ENCODE measurements at places on chromosomes 6 and 20. TPM values are rescaled to one million over a fixed set of nuclear protein-coding genes. Genes with fewer than 3 reads are reported as not detected.

The EYS gene
- 0.91 TPM for polyA plus RNA-seq

The MBOAT1 gene
- 1.4 TPM for polyA plus RNA-seq

The KCNQ2 gene
- polyA plus RNA-seq: 8.7 TPM

The EDN3 gene
- polyA plus RNA-seq: not detected

The SIRPD gene
- polyA plus RNA-seq: not detected

The SOBP gene
- 13.2 TPM for polyA plus RNA-seq

The SLC22A7 gene
- not detected for polyA plus RNA-seq

The FILIP1 gene
- 2.6 TPM for polyA plus RNA-seq

The HDGFL1 gene
- not detected for polyA plus RNA-seq

The KIFC1 gene
- polyA plus RNA-seq: not detected

The MAP3K5 gene
- polyA plus RNA-seq: 7.7 TPM

The MAP3K7 gene
- 32.1 TPM for polyA plus RNA-seq

The NCOA7 gene
- polyA plus RNA-seq: 418 TPM

The C6orf58 gene
- polyA plus RNA-seq: not detected

The PREP gene
- 38.6 TPM for polyA plus RNA-seq

The CTCFL gene
- 0.63 TPM for polyA plus RNA-seq

The BPI gene
- polyA plus RNA-seq: not detected

The MYBL2 gene
- not detected for polyA plus RNA-seq

The JPH2 gene
- polyA plus RNA-seq: not detected

The MTFR2 gene
- polyA plus RNA-seq: 7.8 TPM

The EFCAB8 gene
- not detected for polyA plus RNA-seq

The PPP1R3D gene
- 1.9 TPM for polyA plus RNA-seq

The CDH4 gene
- polyA plus RNA-seq: 0.45 TPM

The CST4 gene
- polyA plus RNA-seq: not detected
